ENCODE measurements at places on chromosomes 2 and 18.

- no peak for DNase-seq
These were observed 241.3 kb downstream of the RBM43 start for GRCh38 chr2:151020411-151020810.

DNA sequence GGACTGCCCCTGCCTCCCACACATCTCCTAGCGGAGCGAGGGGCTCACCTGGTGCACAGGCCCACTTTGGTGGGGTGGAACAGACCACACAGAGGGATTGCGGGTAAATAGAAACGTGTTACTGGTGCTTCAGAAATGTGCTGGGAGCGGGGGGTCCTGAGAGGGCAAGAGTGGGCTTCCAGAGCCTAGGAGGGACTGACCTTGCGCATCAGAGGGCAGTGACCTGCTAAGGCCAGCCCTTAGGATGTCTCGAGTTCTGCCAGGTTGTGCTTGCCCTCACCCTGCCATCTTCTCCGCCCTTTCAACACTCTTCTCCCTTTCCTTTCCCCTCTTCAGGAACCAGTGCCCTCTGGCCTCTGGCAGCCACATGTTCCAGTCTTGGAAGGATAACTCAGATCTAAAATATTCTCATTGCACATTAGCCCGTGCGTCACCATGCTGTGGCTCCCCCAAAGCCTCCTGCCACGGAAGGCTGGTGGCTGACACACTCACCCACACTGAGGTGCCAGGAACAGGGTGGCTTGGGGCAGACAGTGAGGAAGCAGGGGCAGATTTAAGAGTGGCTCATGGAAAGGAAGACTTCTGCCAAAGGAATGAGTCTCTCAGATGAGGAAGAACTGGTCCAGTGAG, 89.6 kb downstream of the MCFD2 start:
- no peak for DNase-seq

GRCh38 chr2:62660582-62661262, 44.8 kb upstream of the EHBP1 start:
- DNase-seq, result no peak

GRCh38 chr2:17476064-17476463, 42.2 kb downstream of the RAD51AP2 start:
- no peak for DNase-seq

DNA sequence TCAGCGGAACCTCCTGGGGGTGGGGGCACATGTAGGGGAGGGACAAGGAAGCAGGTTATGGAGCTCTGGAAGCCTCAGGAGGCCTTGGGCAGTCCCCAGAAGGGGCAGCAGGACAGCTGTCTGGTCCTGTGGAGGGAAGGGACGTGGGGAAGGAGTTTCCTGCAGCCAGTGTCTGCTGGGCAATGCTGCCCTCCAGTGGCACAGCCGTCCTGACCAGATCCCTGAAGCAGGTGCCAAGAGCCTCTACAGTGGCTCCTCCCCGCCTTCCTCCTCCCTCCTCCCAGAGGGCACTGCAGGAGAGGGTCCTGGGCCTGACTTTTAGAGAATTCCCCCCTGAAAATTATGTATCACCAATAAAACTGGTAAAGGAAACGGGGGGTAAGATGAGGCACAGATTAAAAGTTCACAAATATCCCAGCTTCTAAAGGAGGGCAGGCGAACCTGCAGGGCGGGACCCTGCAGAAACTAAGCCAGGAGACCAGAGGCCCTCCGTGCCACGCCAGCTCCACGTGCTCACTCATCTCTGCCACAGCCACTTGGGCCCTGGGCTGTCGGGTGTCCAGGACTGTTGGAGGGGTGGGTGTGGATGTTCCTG, 258.5 kb downstream of the TWIST2 start:
- no peak for DNase-seq

DNA sequence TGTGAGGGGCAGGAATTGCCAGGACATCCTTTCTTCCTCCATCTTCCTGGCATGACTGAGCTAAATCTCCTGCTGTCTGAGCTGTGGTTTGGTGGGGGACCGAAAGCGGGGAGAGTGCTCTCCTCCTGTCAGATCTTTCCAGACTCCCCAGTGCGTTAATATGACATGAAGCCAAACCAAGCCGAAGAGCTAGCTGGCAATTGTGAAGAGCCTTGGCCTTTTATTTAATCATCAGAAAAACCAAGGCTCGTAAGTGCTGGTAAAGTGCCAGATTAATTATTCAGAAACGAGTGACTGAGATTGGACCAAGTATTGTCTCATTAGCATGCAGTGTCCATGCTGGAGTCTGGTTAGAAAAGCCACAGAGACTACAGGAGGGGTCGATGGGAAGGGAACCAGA, 14.5 kb upstream of the LRPPRC start:
- DNase-seq, result no peak

All from stimulated activated CD4-positive, alpha-beta T cell treated with anti-CD3 and anti-CD28 coated beads, Interleukin-15, amount 100 ng/mL, for 48 hours (primary cell).